ENCODE measurements at places on chromosomes 4 and X.
A peak's percentile ranks its signal among the peaks of the same experiment; 100 is the strongest.

- DNase-seq = no peak
Measured at GRCh38 chr4:1174941-1175634, 2.7 kb upstream of the SPON2 start.

DNA sequence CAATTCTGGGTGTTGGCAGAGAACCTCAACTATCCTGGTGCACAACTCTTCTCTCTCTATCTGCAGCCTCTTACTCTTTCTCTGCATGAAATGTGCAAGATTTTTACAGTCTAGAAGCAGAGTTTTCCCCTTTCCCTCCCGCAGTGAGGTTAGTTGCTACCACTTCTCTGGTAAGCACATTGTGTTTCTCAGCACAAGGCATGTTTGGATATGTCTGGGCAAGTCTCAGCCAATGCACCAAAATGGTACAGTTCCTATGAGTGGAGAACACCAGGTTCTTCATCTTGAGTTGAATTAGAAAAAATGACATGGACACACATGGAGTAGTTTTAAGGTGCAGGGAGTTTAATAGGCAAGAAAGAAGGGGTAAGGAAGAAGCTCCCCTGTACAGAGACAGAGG, 187.0 kb downstream of the CCNG2 start:
- no peak for DNase-seq

- no peak for DNase-seq
Measured at GRCh38 chr4:101475246-101475645, 127.9 kb upstream of the PPP3CA start.

DNA sequence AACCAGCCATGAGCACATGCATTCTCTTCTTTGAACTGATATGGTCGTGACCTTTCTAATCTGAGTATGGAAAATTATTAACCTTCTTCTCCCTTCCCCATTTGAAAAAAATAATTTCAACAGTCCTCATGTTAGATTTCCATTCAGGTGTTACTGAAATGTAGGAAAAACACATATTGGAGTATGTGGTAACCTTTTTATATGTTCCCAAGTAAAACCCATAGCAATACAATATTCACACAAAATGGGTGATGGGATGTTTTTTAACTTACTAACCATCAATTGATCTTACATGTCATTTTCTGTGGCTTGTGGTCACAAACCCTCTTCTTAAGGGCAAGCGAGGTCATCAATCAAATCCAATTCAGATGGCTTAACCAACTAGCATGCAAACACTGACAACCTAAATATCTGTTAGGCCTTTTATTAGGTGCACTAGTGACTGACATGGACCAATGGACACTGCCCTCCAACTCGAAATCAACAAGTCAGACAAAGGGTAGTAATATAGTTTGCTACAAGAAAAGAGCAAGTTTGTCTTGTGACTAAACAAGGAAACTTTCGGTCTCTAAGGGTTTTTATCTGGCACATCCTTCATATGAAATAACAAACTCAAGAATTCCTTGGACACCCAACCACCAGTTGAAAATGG, 74.3 kb downstream of the CAMK2D start:
- DNase-seq = no peak

- DNase-seq = no peak
Measured at GRCh38 chr4:2423695-2424094, 4.9 kb downstream of the CFAP99 start.

DNA sequence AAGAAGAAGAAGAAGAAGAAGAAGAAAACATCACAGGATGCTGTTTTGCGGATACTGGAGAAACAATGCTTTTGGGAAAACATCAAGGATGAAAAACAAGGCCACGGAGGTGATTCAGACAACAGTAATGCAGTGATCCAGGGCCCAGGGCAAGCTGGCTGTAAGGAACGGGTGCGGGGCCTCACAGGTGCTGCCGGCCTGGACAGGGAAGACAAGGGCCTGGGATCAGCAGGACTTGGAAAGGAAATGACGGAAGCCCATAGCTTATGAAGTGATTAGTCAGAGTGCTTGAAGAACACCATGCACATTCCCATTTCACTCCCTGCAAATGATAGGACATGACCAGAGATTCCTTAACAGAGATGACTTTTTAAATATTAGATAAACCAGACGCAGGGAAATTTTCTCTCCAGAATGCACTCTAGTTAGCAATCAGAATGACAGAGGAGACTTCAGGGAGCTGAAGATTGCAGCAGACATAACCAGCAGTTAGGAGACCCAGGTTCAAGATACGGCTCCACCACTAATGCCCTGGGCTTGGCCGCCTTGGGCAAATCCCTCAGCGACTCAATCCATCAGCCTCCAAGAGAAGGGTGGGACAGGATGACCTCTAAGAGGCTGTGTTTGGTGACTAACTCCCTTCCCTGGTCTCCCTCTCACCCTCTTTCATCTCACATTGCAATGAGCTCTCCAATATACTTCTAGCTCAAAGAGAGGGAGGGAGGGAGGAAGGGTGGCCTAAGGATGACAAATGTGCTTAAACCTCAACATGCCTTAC, 54.1 kb downstream of the APBB2 start:
- DNase-seq = no peak

GRCh38 chr4:2042947-2043395, 16.2 kb upstream of the NAT8L start:
- DNase-seq = no peak

- no peak for DNase-seq
Measured at GRCh38 chrX:122622795-122623194, 561.3 kb upstream of the GRIA3 start.

DNA sequence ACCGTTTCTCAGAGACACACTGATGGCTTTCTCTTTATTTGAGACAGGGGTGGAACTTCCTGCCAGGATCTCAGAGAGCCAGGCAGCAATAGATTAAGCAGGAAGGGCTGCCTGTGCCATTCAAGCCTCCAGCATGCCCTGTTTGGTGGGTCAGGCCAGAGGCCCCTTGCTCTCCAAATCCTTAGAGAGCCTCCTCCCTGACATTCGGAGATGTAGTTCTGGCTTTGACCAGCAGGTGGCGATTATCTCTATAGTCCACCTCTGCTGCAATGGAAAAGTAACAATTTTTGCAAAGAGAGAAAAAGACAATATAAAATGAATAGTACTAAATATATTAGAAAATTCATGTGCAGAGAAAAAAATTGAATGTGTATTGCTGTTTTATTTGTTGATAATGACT, 93.9 kb downstream of the NXF2B start:
- peak; percentile 75 for DNase-seq

GRCh38 chrX:27222661-27223060, 240.5 kb downstream of the PPP4R3C start:
- no peak for DNase-seq

DNA sequence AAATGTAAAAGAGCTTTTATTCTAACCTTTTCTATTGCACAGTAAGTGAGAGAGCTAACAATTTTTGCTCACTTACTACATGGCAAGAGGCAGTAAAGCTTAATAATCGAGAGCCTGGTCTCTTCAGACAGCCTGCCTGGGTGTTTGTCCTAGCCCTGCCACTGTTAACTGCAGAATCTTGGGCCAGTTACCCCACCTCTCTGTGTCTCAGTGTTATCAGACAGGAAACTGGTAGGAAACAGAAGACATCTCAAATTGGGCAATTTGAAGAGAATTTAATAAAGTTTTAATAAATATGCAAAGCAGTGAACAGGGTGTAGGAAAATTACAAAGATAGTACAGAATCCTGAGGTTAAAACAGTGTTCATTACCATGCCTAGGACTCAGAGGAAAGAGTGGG, 13.4 kb downstream of the STAP1 start:
- DNase-seq = no peak

GRCh38 chrX:11446336-11446735, 153.1 kb downstream of the AMELX start:
- DNase-seq = no peak

GRCh38 chr4:15390494-15390893, 37.3 kb upstream of the C1QTNF7 start:
- DNase-seq = no peak

- no peak for DNase-seq
Measured at GRCh38 chrX:155054255-155054654, 16.7 kb downstream of the CMC4 start.

DNA sequence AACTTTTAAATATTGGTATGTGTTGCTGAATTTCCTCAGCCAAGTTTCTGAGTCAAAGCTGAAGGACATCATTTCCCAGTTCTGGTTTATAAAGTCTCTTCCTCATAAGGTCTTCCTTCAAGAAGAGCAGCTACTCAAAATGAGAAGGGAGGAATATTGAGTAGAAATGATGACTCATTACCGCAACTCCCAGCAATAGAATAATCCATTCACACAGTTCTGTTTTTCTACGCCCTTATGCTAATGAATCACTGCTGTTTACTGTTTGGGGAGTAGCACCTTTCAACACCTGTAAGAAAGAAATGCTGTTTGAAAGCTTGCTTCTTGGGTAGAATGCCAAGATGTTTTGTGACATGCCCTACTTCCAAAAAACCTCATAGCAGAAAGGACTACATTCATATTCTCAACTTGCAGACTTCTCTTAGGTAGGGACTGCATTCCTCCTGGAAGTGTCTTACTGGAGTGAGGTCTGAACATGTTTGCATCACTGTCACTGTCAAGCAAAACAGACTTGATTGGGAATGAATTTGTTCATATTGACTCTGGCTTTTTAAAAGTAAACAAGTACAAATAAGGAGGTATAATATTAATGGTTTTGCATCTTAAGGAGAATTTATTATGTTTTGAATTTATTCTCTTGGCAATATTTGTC, 147.2 kb upstream of the BANK1 start:
- DNase-seq = peak; percentile 4

DNA sequence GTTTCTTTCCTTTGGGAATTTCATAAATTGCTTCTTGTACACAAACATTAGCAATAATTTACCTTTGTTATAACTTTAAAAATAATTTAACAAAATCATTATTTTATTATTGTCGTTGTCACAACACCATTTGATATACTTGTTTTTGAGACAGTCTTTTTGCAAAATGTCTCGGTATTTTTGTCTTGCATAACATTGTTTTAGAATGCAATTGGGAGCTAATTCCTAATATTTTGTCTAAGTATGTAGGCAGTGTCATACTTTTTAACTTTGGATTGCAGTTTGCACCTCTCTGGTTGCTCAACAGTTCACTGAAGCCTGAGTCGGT, 340 bp upstream of the CFAP299 start:
- no peak for DNase-seq

DNA sequence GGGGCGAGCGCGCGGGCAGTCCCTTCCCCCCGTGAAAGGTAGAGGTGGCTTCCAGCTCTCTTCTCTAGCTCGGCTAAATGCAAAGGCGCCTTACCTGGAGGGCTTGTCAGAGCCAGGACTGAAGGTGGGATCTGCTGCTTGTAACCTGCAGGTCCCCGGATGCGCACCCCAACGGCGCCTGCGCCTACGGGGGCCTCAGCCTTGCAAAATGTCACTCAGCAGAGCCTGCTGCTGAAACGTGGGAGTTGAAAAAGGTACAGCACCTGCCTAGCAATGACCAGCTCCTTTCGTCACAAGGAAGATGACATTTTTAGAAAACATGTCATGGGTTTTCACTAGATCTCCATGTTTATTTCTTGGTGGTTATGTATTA, 583 bp downstream of the ABHD18 start:
- no peak for DNase-seq

GRCh38 chr4:57074744-57075143, 35.4 kb downstream of the IGFBP7 start:
- DNase-seq = no peak

- peak; percentile 64 for DNase-seq
Measured at GRCh38 chr4:94523033-94523580, 71.4 kb downstream of the PDLIM5 start.

GRCh38 chrX:47501226-47502074, 18.4 kb upstream of the ZNF41 start:
- DNase-seq = no peak

DNA sequence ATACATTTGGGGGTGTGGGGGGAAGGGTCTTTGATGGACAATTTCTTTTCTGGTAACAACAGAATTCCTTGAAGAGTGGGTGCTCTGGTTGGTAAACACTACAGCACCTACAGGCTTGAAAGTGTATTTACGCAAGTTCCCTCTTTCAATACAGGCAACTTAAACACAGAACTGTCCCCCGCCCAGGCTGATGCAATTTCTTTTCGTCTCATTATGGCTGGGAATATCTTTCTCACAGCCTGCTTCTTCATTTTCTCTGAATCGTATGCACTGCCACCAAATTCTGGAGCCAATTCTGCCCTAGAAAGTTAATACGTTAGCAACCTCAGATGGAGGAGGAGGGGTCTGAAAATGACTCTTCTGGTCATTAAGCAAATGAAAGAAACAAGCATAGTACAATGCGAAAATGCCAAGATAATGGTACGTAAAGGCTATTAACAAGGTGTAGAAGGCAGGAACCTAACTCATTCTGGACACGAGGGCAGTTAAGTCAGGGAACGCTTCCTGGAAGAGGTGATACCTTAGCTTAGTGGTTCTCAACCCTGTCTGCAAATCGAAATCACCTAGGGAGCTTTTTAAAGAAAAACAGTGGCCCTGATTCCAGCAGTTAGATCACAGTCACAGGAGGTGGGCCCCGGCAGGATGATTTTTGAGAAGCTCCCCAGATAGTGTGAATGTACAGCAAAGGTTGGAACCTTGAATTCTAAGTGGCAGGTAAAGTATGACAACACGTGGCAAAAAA, 1.0 kb downstream of the AGA start:
- DNase-seq = peak; percentile 82

- DNase-seq = no peak
Measured at GRCh38 chrX:17669458-17669857, 67.8 kb upstream of the SCML1 start.

GRCh38 chr4:139142087-139142486, 34.9 kb downstream of the ELF2 start:
- no peak for DNase-seq

DNA sequence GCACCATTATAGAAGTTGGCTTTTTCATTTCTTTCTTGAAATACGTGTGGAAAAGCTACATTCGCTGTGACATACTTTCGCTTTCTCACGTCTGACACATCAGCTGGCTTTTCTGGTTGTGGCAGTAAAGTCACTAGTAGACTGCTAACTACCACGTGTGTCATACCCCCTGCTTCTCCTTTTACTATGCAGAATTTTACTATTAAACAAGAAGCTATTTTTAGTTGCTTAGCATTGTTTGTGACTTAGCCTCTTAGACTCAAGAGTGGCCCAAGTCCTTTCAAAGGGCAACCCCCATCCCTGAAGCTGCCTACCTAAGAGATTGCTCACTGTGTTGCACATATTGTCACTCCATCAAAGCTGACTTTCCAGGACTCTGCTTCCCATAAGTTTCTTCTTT, 2.1 kb upstream of the IL2 start:
- peak; percentile 60 for DNase-seq

- no peak for DNase-seq
Measured at GRCh38 chr4:25271866-25272265, 38.0 kb downstream of the PI4K2B start.

- DNase-seq = no peak
Measured at GRCh38 chr4:151313306-151314009, 11.9 kb downstream of the SH3D19 start.

DNA sequence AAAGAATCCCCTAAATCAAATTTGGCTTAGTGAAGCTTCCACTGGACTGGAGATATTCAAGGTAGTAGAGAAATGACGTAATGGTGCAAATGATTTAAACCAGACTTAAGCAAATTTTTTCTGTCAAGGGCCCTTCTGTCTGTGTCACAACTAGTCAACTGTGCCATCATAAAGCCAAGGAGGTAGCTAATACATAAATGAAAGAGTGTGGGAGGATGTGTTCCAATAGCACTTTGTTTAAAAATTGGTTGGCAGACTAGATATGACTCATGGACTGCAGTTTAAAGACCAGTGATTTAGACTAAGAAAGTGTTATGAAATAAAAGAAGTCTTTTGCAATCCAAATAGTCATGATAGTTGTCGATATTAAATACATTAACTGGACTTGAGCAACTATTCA, 24.3 kb upstream of the TEX13C start:
- DNase-seq = no peak

- DNase-seq = no peak
Measured at GRCh38 chrX:94942603-94943002, 1268.6 kb downstream of the FAM133A start.

- peak; percentile 56 for DNase-seq
Measured at GRCh38 chr4:6641164-6641970, 882 bp downstream of the MRFAP1 start.

Measured in inflammatory macrophage treated with lipopolysaccharide for 1 hour (primary cell).